SHP77 (cell line): ENCODE measurements at places on chromosomes 13 and 19.

DNA sequence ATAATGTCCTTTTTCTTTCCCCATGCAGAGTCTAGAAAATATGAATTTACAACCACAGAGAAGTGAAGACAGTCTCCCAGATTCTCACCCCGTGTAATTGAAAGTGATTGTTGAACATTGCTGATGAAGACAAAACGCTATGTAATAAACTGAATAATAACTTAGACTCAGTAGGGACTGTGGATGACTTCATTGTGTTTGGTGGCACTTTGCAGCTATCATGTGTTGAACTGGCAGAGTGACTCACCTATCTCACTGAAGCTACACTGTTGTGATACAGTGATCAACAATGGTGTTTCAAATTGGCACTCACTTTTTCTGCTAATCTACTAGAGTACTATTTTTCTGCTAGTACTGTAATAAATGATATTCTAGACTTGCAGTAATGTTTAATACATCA, 261.3 kb downstream of the DACH1 start:
- no peak for DNase-seq

GRCh38 chr19:34327851-34328250, 37.1 kb upstream of the GPI start:
- no peak for DNase-seq

DNA sequence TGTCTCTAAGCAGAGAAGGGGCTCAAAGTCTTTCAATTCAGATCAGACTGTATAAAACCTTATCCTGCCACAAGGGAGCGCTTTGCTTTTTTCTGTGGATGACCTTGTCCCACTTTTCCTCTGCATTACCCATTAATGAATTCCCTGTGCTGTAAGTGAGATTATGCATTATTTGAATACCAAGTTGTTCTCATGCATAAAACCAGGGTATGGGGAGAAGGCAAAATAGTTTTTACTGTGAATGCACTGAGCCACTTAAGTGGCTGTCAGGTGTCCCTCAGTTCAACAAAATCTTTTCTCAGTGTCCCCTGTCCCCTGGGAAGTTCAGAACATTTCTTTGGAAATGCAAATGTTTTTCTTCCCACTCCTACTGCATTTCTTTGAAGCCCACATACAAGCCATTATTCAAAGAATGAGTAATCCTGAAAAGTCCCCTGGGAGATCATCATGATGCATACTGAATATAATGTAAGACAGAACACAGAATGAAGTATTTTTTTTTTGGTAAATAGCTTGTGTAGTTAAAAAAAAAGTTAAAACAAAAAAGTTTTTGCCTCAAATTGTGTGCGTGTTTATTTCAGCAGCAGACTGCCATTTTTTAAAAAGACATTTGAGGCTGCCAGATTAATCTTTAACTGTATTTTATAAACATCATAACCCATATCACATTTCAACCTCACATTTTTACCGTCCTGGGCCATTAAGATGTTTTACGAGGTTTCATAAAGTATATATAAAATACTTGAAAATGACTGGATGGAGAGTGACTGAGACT, 506.7 kb upstream of the PCDH9 start:
- DNase-seq = peak; percentile 8

- DNase-seq = no peak
Measured at GRCh38 chr13:27038323-27038722, 133.3 kb downstream of the USP12 start.

DNA sequence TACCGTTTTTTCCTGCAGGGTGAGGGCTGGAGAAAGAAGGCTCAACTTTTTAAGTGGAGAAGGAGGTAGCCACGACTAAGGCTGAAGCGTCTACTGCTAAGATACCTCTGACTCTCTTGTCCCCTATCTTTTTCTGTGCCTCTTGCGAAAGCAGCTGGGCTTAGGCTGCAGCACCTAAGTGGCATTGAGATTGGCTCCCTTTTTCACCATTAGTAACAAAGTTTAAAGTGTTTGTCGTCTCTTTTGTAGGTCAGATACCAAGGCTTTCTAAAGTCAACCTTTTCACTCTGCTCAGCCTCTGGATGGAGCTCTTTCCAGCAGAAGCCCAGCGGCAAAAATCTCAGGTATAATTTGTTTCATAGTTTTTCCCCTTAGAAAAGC, 887 bp downstream of the CDADC1 start:
- no peak for DNase-seq

DNA sequence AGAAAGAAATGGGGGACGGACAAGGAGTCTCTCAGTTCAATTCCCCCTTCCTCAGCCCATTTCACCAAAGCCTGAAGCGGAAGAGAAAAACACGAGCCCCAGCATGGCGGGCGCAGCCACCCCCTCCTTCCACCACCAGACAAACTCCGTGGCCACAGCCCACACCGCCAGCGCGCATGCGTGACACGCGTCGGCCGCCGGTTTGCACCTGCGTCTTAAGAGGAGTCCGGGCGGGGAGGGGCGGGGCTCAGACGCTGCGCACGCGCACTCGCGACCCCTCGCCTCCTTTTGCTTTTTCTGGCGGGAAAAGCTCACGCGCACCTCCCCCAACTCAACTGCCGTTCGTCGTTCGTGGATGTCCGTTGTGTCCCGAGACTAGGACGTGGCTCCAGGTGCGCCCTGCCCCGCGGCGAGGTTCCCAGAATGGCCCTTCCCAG, at the start of gene KASH5:
KASH5 (plus strand) TSS at position 314 of the 437 bp plus-strand sequence. CDS start 2,635 bp downstream, outside the sequence.
- no peak for DNase-seq

- DNase-seq = no peak
Measured at GRCh38 chr19:54255105-54255775, 1.8 kb downstream of the LILRB5 start.

GRCh38 chr19:7977021-7977722, 28.3 kb downstream of the ELAVL1 start:
- no peak for DNase-seq

DNA sequence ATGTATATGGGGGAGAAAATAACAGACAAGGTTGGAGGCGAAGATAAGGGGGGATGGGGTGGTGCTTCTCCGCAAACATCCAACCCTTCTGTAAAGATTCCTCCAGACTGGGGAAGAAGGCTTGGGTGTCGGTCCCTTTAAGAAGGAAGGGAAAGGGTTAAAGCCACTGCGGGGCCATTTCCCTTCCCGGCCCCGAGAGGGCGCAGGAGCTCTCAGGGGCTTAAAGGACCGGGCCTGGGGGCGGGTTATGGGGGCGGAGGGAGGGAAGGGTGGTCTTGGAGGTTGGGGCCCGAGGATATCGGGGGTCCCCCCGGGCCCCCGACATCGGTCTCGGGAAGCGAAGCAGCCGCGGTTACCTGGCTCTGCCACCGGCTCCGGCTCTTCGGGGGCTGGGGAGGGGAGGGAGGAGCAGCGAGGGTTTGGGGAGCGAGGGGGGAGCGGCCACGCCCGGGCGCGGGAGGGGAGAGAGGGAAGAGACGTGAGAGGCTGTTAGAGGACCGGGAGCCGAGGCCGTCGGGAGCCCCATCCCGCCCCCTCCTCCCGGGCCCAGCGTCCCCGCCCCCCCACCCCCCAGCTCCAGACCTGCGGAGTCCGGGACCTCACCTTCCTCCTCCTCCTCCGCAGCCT, 2.8 kb downstream of the TNNT1 start:
- no peak for DNase-seq

GRCh38 chr13:50812242-50812641, 31.2 kb downstream of the DLEU7 start:
- DNase-seq = no peak

DNA sequence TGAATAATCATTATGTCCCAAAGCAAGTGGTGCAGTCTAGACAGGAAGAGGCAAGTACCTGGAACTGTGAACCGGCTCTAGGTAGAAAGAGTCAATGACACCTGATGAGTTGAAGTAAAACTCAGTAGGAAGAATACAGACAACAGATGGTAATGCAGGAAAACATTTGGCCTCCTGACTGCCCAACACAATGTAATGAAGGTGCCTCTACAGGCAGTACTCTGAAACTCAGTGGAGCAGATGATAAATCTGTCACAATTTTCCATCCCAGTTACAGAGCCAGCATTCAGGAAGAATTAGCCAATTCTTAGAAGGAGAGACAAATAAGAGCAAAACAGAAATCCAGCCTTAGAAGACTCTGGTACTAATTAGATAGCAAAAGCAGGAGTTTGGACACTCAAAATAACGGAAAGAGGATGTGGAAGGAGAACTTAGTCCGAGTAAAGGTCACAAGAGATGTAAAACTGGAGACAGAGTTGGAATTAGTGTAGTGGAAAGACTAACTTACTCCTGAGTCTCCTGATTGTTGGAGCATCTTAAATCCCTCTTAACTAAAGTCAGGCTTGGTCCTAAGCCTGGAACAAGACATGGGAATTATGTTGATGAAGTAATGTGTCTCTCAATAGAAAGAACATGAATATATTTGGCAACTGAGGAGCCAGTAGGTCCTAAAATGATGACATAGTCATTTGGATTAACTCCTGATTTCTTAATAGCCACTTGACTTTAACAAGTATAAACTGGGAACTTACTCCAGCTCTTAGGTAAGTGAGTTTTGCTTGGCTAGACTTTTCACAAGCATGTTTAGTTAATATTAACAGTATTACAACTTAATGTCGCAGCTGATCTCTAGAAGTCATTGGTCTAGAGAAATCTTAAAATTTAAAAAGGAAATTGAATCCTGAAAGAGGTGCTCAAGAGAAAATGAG, 457.3 kb upstream of the MIR17HG start:
- DNase-seq = no peak

DNA sequence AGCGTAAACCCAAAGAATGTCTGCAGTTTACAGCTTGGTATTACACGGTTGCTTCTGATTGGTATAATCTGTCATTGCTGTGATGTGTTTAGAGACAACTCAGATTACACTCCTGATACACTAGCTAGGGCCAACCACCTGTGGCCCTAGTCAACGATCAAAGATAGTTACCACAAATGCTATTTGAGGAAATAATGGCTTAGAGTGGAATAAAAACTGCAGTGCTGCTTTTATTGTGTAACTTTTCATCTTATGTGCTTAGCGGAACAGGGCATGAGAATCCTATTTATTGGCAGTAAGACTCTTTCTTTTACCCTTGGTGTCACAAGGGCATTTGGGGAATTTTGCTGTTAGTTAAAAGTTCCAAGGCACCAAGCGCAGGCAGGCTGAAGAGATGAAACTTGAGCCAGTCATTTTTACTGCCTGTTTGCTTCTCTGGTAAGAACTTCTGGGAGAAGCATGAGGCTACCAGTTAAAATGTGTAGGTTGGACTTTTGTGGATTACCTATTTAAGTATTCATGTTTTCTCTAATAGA, 363.3 kb downstream of the KCNRG start:
- no peak for DNase-seq
